NCI-H510A treated with DMSO at 0.1 percent for 48 hours (cell line): ENCODE measurements at places on chromosomes 6 and 20.
A peak's percentile ranks its signal among the peaks of the same experiment; 100 is the strongest.

GRCh38 chr20:635893-636338, 17.1 kb downstream of the SRXN1 start:
- DNase-seq, result no peak

- no peak for DNase-seq
These were observed 14.9 kb downstream of the PHACTR2 start for GRCh38 chr6:143692696-143693095.

DNA sequence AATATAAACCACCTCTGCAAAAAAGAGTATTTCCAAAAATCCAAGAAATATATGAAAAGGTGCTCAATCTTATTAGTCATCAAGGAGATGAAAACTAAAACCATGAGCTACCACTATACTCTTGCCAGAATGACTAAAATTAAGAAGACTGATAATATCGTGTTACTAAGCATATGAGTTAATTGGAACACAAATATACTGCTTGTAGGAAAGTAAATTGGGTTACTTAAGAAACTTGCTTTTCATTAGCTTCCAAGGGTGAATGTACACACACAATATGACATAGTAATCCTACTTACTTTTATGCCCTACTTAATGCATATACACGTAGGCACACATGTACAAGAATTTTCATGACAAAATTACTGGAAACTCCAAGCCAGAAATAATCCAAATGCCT, 3.4 kb downstream of the THEMIS start:
- no peak for DNase-seq

- peak; percentile 33 for DNase-seq
These were observed 235.2 kb downstream of the SIM1 start for GRCh38 chr6:100229512-100229911.

DNA sequence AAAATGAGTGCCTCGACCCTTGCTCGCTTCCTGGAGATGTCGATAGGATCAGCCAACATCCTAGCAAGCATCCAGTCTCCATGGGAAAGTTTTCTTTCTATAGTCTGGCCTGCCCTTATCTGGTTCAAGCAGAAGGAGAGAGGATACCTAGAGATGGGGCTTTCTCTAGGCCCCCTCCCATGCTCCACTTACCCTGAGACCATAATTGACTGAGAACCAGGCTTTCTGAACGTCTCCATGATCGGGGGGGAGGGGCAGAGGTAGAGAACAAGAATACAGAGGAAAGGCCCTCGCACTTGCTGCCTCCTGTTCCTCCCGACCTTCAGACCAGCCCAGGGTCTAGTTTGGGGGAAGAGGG, 31.6 kb upstream of the EPB41L1 start:
- no peak for DNase-seq

GRCh38 chr20:39309458-39309857, 347.3 kb downstream of the DHX35 start:
- DNase-seq, result no peak

DNA sequence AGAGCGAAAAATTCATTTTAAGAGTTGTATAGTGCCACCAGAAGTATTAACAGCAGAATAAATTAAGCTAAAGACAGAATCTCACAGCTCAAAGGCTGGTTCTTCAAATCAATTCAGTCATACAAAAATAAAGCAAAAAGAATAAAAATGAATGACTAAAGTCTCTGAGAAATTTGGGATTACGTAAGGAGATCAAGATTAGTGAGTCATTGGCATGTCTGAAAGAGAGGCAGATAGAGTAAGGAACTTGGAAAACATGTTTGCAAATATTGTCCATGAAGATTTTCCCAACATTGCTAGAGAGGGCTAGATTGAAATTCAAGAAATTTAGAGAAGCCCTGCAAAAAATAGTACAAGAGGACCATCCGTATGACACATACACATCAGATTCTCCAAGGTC, 1413.9 kb upstream of the ADGRB3 start:
- no peak for DNase-seq

- no peak for DNase-seq
These were observed 165.4 kb downstream of the SLC35B3 start for GRCh38 chr6:8269872-8270454.

DNA sequence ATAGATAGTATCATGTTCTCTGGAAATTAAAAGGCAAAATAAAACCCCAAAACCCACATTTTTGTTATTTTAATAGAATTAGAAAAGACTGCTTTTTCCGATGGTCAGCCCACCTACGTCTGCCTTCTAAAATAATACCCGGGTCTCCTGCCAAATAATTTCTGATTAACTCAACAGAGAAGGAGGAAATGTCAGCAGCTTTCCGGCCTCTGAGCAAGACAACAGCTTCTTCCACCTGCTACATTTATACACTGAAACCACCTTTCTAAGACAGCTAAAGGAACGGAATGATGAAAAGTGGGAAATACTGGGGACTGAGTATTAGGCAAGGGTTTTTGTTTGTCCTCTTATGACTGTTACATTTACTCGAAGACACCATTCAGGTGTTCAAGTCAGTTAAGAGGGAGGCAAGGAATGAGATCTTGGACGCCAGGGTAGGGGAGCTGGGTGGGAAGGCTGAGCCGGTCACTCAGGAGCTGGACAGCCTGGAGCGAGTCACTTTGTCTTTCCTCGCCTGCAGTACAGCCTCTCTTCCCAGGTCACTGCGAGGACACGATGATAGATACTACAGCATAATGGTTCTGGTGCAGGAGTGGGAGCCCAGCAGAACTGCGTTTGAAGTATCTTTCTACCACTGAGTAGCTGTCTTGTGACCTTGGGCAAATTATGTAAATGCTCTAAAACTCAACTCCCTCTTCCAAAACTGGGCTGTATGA, 96.3 kb upstream of the QKI start:
- no peak for DNase-seq

GRCh38 chr6:131949909-131950766, 1.0 kb downstream of the CCN2 start:
- peak; percentile 0 for DNase-seq

DNA sequence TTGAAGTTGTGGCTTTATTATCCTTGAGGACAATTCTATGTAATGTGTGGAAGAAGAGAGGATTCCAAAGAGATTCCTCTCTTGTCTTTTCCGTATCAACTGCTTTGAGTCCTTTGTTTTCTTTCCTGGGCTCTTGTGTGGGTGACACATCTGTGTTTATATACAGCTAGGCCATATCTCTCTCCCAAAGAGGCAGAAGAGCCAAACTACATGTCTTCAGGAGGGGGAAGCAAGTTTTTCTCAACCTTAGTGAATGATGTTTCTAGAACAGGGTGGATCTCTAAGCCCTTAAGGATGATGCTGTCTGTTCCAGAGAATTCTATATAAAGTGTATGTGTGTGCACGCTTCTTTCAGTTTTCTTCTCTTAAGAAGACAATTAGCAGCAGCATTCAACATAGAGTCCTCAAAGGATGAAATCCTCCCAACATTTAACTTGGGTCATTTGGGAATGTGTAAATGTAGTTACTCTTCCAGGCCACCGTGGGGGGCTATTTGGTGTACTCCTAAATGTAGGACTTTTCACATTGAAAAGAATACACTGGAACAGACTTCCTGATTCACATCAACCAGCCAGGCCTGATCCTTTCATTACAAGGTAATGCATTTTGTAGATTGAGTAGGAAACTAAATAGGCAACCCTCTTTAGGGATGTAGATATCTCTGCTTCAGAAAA, 92.8 kb upstream of the EEF1E1 start:
- DNase-seq, result no peak

DNA sequence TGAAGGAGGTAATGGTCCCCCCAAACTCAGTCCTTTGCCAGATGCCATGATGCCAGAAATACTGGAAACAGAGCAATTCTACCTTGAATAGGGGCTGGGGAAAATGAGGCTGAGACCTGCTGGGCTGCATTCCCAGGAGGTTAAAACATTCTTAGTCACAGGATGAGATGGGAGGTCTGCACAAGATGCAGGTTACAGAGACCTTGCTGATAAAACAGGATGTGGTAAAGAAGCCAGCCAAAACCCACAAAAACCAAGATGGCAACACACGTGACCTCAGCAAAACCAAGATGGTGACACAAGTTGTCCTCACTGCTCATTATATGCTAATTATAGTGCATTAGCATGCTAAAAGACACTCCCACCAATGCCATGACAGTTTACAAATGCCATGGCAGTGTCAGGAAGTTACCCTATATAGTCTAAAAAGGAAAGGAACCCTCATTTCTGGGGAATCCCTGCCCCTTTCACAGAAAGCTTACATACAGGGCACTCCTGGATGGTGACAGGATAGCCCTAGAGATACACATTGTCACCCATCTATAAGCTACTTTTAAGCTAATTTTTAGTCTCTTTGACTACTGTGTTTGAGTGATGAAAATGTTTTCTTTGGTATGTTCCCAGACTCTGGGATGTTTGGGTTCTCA, 979.7 kb downstream of the TBC1D32 start:
- DNase-seq, result no peak

- DNase-seq, result no peak
These were observed 119.9 kb upstream of the ASCC3 start for GRCh38 chr6:101001012-101001411.

DNA sequence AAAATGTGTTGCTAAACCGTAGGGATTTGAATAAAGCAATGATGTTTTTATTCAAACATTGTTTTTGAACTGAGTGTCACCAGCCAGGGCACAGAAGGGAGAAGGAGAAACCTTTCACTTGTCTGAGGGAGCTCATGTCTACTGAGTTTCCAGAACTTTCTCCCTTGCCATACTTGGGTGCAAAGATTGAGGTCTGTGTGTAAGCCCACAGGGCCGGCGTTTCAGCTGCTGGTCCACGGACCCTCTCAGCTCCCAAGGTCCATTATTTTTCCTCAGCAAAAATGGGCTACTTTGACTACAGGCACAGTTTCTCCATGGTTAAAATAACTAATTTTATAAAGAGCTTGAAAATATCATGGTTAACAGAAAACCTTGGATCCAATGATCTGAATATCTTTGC, 32.6 kb downstream of the PSMG4 start:
- DNase-seq, result no peak

- no peak for DNase-seq
These were observed 22.6 kb upstream of the PREX1 start for GRCh38 chr20:48850257-48850976.

- DNase-seq, result no peak
These were observed 151.3 kb downstream of the COL9A1 start for GRCh38 chr6:70151616-70152015.

DNA sequence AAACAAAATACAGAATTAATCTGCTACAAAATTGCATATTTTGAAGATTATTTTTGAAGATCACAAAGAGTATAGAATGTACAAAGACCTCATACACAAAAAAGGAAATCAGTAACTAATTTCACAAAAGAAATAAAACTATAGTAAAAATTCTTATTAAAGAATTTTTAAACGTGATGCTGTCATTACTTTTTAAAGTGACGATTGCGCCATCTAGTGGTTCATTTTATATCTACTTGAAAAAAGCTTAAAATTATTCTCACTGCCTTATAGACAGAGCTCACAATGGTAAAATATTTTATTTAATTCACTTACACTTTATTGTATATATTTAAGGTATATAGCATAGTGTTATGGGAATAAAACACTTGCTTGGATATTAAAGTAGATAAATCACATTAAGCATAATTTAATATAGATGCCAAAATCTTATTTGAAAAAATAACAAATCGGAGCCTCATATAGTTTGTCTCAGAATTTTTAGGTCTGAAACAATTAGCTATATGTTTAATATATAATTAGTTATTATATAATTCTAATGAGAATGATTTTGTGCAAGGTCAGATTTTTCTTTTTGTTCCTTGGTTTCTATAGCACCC, 128.8 kb downstream of the PHF3 start:
- DNase-seq, result peak; percentile 65

DNA sequence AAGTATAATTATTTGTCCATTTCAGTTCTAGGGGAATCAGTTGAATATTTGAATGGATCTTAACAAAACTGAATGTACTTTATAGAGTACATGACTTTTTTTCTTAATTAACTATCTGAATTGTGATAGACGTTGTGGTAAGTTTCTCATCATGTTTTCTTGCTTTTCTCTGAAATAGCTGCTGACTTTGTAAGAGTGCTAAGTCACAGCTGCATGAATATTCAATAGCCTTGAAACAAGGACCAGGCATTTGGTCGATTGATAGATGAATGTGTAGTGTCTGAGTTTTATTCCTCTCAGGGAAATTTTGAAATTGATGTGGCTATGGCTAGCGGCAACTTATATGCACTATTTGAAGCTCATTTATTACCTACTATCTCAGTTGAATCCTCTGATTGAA, 56.0 kb downstream of the ADGRB3 start:
- no peak for DNase-seq

DNA sequence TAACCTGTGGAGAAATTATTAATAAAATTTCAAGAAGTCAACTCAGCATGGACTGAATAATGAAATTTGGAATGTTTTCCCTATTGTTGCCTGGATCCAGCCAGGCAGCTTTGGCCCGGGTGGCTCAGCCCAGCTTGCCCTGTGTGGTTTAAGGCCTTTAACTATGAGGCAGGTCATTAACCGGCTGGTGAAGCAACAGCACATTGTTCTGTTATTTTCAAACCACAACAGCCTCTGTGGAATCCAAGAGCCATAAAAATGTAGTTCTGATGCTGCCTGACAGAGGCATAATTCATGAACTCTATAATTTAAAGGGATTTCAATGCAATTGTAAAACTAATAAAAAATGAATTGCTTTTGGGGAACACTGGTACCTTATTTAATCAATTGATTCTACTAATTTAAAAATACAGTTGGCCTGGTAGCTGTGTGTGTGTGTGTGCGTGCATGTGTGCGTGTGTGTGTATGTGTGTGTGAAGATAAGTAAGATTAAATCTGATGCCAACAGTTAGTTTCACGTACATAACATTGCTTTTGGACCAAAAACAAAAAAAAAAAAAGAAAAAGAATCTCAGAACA, 117.7 kb downstream of the RPS12 start:
- DNase-seq, result no peak

DNA sequence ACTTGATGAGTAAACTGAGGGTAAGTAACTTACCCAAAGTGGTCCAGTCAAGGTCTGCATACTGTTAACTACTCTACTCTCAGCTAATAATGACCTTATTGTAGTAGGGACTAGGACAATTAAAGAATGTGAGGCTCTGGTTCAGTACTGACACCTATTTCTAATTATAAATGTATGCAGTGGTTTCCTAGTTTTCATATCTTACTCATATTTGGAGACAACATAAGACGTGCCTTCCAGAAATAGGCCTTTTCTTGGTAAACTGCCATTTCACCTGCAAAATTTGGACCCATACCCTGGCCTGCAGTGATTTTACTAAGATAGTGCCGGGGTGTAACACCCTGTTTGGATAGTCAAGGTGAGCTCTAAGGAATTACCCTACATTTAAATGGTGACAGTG, 24.7 kb downstream of the GJA1 start:
- DNase-seq, result no peak

GRCh38 chr6:78199044-78199443, 546.2 kb downstream of the MEI4 start:
- no peak for DNase-seq

DNA sequence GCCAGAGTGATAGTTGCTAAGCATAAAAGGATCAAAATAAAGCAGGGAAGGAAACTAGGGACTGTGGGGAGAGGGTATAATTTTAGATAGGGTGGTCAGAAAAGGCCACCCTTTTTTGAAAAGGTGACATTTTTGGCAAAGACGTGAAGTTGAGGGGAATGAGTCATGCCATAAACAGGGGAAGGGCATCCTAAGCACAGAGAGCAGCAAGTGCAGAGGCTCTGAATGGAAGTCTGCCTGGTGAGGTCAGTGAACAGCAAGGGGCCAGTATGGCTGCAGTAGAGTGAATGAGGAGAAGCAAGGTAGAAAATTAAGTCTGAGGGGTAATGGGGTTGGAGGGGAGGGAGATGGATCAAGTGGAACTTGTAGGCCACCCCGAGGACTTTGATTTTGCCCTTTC, 2.4 kb downstream of the KLC4 start:
- no peak for DNase-seq

- no peak for DNase-seq
These were observed 10.2 kb upstream of the EEF1A2 start for GRCh38 chr20:63509088-63509564.
